GM20000 (cell line): ENCODE measurements at places on chromosomes 16 and 17.

DNA sequence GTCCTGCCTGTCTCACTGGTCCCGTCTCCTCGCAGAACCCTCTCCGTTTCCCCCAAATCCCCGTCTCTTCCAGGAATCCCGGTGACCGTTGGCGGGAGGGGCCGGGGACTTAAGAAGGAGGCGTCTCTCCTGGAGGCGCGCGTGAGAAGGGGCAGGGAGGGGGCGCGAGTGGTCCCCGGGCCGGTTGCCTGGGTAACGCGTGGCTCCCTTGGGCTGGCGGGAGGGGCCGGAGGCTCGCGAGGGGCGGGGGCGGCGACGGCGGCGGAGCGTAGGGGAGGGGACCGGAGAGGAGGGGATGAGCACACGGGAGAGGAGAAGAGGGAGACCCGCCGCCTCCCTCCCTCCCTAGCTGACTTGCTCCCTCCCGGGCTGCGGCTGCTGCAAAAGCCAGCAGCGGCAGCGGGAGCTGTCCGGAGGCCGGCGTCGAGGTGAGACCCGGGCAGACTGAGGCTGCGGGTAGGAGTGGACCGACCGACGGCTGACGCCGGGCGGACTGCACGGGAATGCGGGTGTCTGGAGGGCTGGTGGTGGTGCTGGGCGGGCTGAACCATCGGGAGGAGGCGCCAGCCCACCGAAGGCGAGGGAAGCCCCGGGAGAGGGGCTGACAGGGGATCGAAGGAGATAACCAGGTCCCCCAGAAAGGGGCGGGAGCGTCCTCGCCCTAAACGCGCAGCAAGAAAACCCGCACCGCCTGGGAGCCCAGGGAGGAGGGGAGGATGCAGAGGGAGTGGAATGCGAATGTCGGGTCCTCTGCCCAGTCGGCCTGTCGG lies at the start of gene PRRT2:
Gene PRRT2 (plus strand): TSS at position 298 of the 770 bp plus-strand sequence. CDS start 862 bp downstream, outside the sequence.
- DNase-seq, result peak; percentile 60

GRCh38 chr16:20409398-20410120 lies at the start of gene ACSM5:
Gene ACSM5 (plus strand): TSS chr16:20409534. CDS start chr16:20411485, 1,951 bp downstream.
- DNase-seq, result peak; percentile 23

GRCh38 chr17:14078027-14078426 lies 8.7 kb downstream of the COX10 start:
- no peak for DNase-seq

- peak; percentile 55 for DNase-seq
Observed at GRCh38 chr16:11253995-11254912, 1.8 kb downstream of the SOCS1 start.

- no peak for DNase-seq
Observed at GRCh38 chr17:76497979-76498875, 3.0 kb downstream of the RHBDF2 start.

DNA sequence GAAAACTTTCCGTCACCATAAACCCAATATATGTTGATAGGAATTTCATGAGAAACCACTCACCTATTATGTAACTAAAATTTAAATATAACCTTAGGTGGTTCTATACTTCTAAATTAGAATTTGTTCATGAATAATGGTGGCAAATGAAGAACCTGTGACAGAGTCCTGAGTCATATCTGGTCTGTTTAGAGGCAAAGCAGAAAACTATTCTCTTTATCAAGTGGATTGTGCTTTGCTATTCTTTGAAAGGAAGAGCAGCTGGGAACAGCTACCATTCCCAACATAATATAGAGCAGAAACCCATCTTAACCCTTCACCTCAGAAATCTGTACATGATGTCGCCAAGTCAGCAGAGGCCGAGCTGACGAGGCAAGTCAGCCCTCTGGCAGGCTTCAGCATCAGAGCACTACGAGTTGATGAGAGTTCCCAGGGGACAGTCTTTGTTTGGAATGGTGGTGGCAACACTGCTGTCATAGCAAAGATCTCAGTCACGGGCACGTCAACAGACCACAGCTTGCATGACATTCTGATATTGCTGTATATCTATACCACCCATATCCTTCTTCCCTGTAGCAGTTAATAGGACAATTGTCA lies 631.9 kb upstream of the CA10 start:
- DNase-seq, result no peak

GRCh38 chr16:20218093-20218492 lies 109.2 kb downstream of the GP2 start:
- DNase-seq, result no peak
